Stimulated activated CD8-positive, alpha-beta memory T cell treated with anti-CD3 and anti-CD28 coated beads, Interleukin-7, amount 100 ng/mL, for 4 hours (primary cell): ENCODE measurements at places on chromosomes 7 and 10.

DNA sequence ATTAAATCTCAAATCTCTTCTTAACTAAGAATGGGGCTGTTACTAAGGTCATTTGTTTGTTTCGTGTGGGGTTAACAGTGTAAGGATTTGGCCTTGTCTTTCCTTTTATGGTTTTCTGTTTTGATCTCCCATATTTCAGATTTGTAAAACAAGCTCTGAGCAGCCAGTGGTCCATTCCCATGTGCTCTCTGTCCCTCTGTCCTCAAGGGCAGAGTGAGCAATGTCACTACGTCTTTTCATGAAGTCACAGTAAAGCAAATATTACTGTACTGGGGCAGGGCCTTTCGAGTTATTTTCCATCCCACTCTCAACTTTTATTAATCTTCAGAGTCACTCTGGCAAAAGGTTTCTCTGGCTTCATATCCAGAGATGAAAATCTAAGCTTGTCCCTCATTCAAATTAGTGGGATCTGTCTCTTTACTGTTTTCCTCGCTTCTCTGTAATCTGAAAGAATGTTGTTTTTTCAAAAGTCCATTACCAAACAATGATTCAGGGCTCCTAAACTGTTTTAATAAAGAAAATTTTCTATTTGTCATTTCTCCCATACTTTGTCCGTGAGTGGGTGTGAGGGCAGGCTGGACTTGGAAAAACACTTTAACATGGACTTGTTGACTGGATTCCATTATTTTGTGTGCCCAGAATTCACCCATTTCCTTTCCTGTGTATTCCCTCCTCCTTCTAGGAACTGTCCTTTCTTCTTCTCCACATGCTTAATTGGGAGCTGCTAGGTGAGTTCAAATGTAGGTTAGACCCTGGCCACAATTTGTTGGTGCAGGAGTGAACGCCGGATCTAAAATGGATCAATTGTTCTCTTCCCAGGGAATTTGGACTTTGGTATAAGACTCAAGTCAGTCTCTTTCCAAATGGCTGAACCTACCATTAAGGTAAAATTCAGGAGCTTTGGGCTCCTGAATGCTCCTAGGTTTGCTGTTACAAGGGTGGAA is 42.1 kb upstream of the NAMPT start:
- no peak for DNase-seq

- no peak for DNase-seq
These were observed 1.1 kb downstream of the FAM133B start for GRCh38 chr7:92589056-92589455.

- DNase-seq, result no peak
These were observed 100.2 kb upstream of the SORCS1 start for GRCh38 chr10:107264742-107265141.

DNA sequence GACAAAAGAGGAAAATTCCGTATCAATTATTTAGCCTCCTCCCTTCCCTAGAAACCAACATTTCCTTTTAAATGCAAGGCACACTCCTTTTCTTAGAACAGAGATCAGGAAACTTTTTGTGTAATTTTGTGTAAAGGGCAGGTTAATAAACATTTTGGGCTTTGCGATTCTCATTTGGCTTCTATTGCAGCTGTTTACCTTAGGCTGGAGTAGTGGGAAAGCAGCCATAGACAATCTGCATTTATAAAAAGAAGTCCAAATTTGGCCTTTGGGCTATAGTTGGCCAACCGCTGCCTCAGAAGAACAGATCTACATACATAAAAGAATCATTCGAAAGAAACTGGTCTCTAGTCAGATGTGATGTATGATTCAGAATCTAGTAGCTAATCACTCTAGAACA is 35.3 kb downstream of the NAMPT start:
- DNase-seq, result no peak

DNA sequence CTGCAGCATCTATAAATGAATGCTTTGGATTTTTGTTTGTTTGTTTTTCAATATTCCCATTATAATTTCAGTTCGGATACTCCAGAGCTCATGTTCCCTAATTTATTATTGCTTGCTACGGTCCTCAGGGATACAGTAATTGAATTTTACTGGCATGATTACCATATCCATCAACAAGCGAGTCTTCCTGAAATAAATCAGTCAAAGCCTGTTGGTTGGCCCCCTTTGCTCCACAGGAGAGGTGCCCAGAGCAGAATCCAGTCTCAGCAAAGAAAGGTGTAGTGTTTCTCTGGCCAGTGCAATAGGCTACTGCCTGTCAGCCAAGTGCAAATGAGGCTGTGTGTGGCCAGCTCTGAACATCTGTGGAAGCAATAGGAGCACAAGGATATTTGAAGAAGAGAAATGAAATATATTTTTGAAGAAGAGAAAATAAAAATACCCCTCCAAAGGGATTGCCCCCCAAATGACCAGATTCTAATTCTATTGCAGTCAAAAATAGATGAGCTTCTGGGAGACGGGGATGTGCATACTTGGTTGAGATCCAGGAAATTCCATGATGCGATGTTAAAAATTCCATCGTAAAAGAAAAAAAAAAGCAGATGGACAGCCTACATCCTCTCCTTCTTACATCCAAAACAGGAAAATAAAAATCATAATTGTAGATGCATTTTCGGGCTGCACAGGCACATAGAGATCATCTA is 18.1 kb downstream of the TRIL start:
- no peak for DNase-seq

DNA sequence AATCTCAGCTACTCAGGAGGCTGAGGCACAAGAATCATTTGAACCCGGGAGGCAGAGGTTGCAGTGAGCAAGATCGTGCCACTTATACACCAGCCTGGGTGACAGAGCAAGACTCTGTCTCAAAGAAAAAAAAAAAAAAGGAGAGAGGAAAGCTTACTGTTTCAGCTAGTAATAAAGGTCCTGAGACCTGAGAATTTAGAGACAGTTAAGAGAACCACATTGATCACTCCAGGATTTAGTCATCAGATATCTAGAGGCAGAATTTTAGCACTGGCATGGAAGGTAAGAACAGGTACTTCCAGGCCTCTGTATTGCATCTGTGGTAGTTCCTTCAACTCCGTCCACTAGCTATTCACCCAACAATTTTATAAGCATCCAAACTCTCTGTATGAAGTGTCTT is 7.8 kb downstream of the COG5 start:
- DNase-seq, result no peak

GRCh38 chr10:107144490-107144889 is 20.0 kb downstream of the SORCS1 start:
- no peak for DNase-seq

DNA sequence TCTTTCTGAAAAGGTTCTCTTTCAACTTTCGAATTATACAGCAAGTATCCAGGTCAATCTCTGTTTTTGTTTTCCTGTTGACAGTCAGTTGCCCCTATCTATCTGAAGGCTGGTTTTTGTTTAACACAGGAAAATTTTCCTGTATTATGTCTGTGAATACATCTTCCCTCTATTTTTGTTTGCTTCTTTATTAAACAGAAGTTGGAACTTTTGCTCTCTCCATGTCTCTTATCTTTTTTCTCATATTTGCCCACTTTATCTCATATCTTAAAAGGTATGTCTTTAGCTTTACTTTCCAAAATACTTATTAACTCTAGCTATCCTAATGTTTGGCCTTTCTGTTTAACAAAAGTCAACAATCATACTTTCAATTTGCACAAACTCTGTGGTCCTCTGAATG is 95.0 kb downstream of the BRAF start:
- DNase-seq, result no peak

DNA sequence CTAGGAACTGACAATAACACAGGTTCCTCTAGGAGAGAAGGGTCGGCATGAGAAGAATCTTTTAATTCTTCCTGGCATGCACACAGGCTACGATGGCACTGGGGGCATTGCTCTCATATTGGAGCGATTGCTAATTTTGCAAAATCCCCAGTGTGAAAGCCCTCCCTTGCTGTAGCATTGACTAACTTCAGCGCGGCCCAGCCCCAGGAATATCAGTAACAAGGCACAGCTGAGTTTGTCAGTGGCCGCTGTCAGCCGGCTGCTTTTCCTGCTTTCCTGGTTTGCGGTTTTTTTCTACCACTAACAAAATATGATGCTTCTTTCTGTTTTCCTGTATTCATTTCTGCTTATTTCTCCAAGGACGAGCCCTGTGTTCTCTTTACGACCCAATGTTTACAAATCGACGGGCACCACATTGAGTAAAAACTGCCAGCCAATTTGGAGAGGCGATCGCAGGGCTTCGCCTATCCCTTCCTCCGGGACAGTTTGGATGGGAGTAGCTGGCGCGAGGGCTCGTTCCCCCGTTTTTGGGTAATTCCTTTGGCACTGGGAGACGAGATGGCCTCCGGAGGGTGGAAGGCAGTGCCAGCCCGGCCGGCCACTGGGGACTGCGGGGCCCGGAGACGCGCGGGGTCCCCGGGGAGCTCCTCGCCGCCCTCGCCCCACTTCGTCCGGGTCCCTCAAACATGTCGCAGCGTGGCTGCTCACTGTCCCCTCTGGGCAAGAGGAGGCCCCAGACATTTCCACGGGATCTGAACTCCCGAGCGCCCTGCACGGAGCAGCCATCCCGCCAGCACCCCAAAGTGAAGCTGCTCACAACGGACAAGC is 967 bp downstream of the ADARB2 start:
- no peak for DNase-seq

GRCh38 chr10:101615525-101616116 is 27.5 kb downstream of the DPCD start:
- DNase-seq, result no peak

GRCh38 chr10:122495406-122496340 is 34.3 kb downstream of the HTRA1 start:
- DNase-seq, result no peak

DNA sequence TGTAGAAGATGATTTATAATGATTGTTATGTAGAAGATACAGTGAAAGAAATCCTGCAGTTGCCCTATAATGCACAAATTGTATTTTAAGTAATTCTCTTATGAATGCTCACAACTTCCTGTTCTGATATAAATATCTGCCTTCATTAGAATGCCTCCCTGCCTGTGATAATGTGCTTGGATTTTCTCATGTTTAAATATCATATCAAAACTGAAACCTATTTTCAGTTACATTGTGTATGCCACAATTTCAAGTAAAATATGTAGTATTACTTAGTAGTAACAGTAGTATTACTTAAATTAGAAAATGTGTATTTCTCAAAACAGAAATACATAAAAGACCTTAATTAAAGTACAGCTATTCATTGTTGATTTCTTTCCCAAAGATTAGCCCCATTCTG is 41.1 kb upstream of the TFEC start:
- DNase-seq, result no peak
